CD4-positive, alpha-beta T cell treated with Interleukin-17A for 1 hour (primary cell): ENCODE measurements at places on chromosomes 4 and X.
A peak's percentile ranks its signal among the peaks of the same experiment; 100 is the strongest.

- DNase-seq = no peak
These were observed 343.7 kb downstream of the MID1IP1 start for GRCh38 chrX:39144956-39145355.

DNA sequence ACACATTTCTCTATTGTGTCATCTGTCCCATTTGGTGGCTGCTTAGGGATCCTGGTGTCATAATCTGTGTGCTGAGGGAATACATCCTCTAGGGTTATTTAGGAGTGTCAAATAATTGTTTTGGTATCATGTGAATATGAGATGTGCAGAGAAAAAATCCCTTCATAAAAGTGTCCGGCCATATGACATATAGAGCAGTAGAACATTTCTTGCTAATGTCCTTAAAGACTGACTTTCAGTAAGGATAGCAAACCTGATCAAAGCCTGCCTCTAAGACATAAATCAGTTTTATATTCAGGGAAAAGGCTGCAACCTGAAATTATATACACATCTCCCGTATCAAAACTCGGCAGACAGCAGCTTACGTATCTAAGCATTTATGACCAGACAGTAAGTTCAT lies 211.6 kb downstream of the ADAM29 start:
- DNase-seq = no peak

- peak; percentile 53 for DNase-seq
These were observed 12.0 kb downstream of the EREG start for GRCh38 chr4:74376888-74377483.

DNA sequence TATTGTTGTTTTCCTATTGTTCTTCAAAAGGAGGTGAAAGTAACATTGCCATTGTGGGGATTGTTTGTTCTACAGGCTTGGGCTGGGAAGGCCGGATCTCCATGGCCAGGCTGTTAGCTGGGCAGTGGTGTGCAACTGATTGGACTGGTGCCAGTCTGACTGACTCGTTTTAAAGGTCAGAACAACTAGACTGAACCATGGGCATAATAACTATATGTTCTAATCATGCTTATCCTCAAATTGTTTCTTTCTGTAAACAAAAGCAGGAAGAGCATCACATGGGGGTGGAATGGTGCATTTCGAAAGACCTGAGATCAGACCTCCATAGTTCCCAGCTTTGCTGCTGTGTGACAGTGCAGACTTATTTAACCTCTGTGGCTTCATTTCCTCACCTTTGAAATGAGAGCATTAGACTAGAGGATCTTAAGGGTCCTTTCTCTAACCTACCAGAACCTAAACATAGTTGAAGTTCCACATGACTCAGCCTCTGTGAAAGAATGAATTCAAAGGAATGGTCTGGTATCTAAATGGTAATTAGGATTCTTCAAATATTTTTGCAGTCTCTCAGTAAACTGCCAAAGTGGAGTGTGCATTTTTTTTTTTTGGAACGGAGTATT lies 66.7 kb upstream of the PGRMC2 start:
- DNase-seq = no peak

DNA sequence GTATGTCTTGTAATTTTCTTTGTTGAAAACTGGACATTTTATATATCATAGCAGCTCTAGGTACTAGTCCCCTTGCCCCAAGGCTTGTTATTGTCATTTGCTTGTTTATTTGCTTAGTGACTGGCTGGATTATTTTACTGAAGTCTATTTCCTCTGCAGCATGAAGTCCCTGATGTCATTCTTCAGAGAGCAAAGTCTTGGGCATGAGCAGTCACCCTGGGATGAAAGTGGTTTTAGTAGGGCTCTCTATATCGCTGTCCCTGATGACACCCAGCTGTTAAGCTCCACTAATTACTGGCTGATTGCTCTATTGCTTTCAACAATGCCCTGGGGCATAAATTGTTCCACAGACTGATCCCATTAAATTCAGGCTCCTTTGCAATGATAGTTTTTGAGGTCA lies 113.5 kb upstream of the USP9X start:
- no peak for DNase-seq

DNA sequence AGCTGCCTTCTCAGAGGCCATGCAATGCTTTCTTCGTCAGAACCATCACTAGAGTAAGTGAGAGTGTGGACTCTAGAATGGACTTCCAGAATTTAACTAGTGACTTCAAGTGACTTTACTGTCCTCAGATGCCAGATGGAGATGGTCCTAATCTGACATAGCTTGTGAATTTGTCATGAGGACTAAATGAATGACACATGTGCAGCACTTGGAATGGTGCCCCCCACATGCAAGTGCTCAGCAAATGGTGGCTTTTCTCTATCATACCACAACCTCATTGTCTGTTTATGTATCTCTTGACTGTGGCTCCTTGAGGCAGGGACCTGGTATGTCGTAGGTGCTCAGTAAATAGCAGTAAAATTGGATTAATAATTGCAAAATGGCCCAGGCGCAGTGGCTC lies 91.6 kb upstream of the STX18 start:
- no peak for DNase-seq

DNA sequence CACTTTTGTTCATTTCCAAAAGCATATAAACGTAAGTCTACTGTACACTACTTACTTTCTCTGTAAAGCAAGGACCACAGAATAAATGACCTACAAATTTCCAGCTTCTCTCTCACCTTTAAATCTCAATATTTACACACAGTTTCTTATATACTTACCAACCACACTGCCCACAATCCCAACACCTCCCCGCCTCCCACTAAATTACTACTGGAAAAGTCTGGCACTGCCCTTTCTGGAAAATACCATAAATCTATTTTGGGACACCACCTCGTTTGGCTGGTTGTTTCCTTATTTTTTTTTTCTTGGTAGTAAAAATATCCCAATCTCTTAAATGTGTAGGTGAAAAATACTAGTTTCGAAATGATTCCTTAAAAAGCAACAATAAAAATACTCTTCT lies 19.6 kb downstream of the FAT1 start:
- no peak for DNase-seq

DNA sequence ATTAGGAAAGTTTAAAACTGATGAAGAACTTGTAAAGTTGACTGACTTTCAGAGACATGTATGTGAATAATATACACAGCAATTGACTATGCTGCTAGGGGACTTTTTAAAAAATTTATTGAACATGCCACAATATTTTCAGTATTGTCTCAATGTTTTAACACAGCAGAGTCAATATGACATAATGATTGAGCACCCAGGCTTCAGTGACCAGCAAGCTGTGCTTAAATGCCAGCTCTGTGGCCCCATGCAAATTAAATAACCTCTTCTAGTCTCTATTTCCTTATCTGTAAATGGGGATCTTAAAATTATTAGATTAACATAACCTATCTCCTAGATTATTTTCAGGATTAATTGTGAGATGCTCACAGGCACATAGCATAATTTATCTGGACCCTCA lies 56.8 kb upstream of the TXK start:
- DNase-seq = no peak

GRCh38 chr4:154622598-154622997 lies 10.1 kb upstream of the FGG start:
- peak; percentile 56 for DNase-seq

DNA sequence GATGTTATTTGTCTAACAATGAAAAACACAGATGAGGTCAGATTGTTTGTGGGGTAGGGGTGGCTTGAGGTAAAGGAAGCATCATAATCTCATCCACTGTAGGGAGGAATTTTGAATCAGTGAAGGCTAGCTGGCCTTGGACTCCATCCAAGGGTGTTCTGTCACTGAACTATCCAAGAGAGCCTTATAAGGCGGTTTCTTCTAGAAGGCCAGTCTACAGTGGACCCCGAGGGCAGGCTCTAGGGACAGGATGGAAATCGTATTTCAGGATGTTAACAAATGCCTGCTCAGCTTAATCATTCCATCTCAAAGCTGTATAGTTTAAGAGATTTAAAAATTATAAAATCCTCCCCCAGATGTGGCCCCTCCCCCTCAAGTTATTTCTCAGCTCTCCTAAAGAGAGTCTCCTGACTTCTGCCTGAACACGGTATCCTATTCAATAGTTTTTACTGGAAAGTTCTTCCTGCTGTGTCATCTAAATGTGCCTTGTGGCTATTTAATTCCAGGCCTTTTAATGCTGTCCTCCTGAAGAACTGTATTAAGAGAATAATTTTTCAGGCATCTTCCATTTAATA lies 8.0 kb downstream of the IGFBP7 start:
- no peak for DNase-seq

DNA sequence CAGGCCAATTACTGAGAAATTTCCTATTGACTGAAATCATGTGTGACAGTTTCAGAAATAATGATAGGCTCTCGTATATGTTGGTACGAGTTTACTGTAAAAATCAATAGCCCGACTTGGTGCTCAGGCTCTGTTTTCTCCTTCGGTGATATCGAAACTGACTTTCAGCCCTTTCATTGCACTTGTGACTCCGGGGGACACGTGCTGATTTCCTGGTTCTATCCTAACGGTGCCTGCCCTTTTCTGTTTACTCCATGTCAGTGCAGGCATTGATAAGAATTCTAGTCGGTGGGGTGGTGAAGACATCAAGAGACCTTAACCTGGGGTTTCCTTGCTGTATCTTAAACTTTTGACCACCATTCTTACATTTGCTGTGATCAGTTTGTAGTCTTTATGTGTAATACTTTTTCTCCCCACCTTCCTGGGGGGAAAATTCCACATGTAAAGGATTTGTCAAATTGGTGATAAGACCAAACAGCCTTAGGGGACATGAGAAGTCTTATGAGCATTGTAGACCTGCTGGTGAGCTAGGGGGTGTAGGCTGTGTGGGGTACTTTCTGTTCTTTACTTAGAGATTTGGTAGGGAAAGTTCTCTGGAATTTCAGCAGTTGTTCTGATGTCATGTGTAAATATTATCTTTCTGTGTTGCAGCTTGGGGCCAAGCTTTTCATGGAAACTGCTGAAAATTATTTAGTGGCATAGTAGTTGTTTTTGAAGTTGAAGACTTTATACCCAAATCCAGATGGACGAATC lies 52.7 kb downstream of the TMEM131L start:
- DNase-seq = peak; percentile 45

DNA sequence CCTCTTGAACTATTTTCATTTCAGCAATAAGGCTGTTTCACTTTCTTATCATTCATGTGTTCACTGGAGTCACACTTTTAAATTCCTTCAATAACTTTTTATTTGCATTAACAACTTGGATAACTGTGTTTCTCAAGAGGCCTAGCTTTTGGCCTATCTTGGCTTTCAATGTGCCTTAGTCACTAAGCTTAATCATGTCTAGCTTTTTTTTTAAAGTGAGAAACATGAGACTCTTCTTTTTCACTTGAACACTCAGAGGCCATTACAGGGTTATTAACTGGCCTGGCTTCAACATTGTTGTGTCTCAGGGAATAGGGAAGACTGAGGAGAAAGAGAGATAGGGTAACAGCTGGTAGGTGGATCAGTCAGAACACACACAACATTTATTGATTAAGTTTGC lies 64.0 kb upstream of the VCX2 start:
- no peak for DNase-seq

DNA sequence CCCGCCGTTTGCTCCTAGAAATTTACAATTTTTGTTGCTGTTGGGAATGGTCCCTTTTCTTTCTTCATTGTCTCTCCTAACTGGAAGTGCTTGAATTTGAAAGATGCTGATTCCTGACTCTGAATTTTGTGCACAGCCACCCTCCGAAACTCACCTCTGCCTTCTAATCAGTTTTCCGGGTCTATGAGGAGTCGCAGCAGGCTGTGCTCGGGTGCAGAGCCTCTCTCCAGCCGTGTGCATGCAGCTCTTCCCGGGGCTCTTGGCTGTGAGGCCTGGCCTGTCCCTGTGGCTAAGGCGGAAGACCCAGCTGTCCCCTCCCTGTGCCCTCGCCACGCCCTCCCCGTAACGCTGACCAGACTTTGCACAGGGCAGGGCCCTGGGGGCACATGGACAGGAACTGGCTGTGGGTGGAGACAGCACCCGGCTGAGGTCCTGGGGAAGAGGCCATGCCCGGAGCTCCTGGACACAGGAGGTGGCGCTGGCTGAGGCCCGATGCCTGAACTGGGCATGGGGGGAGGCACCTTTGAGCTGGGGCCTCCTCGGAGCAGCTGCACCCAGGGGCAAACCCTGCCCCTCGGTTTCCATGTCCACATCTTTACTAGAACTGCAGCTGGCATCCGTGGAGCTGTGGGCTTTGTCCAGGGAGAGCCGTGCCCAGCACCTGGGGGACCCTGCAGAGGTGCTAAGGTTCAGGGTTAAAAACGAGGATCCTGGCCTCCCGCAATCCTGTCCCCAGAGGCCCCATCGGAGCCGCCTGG lies 32.6 kb upstream of the SPON2 start:
- DNase-seq = no peak

DNA sequence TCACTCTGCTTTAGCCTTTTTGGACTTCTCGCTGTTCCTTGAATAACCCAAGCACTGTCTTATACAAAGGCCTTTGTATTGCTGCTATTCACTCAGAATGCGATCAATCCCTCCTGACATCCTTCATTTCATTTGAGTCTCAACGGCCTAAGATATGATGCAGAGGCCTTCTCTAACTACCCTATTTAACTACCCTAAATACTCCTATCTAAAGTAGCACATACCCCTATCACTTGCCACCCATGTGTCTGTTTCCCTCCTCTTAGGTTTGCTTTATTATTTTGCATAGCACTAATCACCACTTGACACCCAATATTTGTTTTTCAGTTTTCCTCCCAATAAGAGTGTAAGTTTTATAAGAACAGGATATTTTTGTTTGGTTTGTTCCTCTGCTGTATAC lies 42.3 kb upstream of the ACSL4 start:
- no peak for DNase-seq

GRCh38 chr4:139416073-139416673 lies 37.7 kb upstream of the RAB33B start:
- DNase-seq = peak; percentile 58

GRCh38 chr4:153645183-153645582 lies 38.9 kb upstream of the TLR2 start:
- no peak for DNase-seq

GRCh38 chrX:142428916-142429315 lies 223.8 kb upstream of the MAGEC2 start:
- no peak for DNase-seq

GRCh38 chr4:40585201-40585799 lies 44.4 kb downstream of the RBM47 start:
- DNase-seq = no peak

DNA sequence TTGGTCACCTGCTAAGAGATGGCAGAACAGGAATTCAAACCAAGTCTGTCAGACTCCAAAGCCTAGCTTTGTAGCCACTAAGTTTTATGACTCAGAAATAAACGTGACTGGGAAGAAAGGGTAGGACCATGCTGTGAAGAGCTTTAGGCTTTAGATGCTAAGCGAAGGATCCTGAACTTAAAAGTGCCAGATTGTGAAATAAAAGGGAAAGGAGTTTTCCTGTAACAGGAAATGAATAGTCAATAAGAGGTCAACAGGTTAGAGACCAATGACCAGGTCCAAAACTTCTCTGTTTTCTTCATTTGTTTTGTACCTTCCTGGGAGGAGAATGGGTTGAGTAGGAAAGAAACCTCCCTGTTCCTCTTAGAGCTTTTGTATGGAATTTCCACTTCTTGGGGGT lies 98.8 kb upstream of the EOLA2 start:
- DNase-seq = no peak
